DMS79 (cell line): ENCODE measurements at places on chromosomes 16 and 17.

GRCh38 chr16:77069929-77070328 is 121.1 kb upstream of the MON1B start:
- no peak for DNase-seq

DNA sequence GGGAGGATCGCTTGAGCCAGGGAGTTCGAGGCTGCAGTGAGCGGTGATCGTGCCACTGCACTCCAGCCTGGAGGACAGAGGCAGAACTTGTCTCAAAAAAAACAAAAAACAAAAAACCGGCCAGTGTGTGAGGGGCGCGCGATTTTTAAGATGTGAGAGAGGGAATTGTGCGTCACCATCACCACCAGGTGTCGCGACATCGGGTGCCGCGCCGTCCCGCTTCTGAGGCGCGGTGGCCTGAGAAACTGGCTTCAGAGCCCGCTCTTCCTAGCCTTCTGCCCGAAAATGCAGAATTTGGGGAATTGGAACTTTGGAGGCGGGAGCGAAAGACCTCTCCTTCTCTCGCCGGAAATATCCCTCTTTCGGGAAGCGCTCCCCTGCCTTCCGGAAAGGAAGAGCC is 524.8 kb downstream of the KCNJ18 start:
- DNase-seq: no peak

GRCh38 chr16:89119661-89120141 is 26.0 kb downstream of the ACSF3 start:
- no peak for DNase-seq

DNA sequence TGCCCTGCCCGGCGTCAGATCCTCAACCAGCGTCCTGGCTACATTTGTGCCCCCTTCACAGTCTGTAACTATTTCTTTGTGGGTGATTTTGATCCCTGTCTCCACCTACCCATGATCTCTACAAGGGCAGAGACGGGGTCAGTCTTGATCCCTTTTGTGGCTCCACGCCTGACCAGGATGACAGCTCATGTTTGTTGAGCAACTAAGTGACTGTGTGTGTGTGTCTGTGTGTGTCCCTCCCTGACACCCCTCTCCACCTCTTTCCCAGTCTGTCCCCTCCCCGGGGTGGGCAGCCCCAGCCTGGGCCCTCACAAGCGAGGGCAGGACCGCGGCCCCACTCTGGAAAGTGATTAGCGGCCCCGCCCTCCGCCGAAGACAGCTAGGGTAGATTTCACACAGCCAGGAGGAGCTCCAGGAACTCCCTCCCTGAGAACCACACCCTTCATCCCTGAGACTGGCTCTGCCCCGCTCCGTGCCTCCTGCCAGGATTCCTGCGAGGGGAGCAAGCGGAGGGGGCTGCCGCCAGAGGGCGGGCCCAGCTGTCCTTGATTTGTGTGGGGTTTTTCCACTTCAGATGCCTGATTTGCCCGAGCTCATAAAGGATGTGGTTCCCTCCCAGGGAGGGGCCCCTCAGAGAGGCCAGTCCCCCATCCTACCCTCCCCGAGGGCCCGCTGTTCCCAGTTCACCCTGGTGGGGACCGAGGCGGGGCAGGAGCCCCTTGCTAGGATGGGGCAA is 5.3 kb upstream of the HS3ST6 start:
- DNase-seq: no peak

- DNase-seq: no peak
Measured at GRCh38 chr17:58006560-58006923, 504 bp downstream of the SRSF1 start.

DNA sequence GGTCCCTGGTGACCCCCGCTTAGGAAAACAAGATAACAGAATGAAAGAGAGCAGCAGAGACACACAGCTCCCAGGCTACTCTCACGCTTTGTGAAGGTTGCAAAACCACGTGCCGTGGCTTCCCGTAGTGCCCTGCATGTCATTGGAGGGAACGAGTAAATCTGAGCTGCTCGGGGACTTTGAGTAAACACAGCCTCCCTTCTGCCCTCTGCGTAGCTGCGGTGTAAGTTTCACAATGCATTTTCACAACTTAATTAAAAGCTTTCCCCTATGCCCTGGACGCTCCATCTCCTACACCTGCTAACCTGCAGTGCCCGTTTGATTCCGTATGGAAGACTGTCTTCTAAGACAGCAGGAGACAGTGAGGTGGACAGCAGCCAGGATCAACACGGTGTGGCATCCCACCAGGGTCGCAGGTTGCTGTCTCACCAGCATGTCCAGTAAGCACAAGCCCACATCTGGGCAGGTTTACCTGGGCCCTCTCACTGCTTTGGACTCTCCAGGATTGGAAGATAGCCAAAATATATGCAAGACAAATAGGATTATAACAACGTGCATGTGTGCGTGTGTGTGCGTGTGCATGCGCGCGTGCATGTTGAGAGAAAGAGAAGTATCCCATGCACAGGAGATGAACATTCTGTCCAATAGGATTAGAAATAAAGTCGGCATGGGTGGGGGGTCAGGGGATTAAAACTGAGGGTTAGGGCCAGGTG is 116.4 kb upstream of the RCVRN start:
- DNase-seq: no peak

GRCh38 chr17:9760266-9760665 is 31.1 kb downstream of the DHRS7C start:
- no peak for DNase-seq

GRCh38 chr16:54582631-54583250 is 296.2 kb upstream of the IRX3 start:
- DNase-seq: no peak

GRCh38 chr16:47565454-47565853 is 104.3 kb downstream of the PHKB start:
- no peak for DNase-seq

DNA sequence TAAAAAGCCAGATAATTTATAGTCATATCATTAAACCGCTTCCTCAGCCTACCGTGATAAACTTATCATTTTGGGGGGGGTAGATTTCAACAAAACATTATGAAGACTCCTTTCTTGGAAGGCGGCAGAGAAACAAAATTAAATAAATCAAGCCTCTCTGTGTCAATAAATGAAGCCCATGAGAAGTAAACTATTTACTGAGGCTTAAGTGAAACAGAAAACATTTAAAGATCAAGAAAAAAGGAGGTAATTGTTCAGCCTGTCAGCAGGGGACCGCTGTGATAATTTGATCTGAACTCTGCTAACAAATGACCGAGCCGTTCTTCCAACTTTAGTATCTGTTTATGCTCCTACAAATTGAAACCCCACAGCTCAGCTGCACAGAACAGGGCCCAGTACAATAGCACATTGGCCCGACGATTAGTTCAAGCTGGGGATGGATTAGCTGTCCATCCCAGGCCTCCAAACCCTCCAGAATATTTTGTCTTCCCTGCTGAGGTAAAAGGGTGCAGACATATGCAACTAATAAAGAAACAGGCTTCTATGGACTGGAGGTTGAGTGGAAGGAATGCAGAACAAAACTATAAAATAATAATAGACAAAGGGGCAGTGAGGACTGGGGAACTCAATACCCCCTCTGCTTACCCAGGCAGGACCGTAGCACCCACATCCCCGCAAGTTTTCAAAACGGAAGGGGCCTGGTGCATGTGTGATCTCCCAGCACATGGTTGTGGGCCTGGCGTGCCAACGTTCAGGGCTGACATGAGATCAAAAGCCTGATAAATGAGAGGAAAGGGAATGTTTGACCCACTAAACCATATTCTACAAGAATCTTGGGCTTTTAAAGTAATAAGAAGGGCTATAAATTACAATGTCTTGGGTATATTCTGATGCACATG is 298.1 kb upstream of the IRX5 start:
- no peak for DNase-seq

- no peak for DNase-seq
Measured at GRCh38 chr17:17379197-17379991, 76.2 kb downstream of the NT5M start.

DNA sequence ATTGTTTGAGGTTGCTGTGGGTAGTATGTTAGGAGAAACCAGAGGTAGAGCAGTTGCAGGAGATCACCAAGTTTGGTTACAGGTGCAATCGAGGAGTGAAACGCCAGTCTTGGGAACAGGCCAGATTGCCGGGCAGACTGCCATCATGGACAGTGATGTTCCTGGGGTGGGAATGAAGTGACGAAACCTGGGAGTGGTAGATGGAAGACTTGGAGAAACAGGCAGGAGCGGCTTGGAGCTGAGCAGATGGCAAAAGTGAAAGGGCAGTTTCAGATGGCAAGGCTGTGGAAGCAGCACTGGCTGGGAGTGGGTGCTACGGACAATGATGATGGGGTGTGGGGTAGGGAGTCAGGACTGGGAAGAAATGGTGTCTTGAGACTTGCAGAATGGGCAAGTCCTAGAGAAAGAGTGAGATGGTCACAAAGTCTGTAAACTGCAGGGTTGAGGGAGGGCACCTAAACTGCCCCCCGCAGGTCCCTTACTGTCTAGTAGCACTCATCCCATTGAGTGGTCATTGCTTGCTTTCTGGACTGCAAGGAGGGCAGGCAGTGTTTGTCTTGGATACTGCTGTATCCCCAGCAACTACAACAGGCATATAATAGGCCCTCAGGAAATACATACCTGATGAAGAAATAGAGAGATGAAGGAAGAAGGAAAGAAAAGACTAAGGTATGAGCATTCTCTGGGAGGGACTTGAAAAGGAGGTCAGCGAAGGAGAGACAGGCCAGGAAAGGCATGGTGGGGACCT is 29.5 kb upstream of the ULK2 start:
- peak; percentile 7 for DNase-seq

DNA sequence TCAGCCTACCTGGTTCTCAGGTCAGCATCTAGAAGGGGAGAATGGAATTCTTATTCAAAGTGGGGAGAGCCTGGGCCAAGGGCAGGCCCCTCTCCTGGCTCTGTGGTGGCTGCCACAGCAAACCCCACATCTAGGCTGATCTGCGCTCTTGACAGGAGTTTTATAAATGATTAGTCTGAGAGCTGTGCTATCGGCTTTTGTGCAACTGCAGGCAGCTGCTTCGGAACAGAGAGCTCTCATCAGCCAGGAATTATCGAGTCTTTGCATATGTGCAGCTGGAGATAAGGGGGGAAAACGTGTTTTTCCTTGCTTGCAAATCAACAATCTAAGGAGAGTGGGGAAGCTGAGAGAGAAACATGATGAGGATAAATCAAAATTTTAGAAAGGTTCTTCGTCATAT is 91.7 kb downstream of the HS3ST3A1 start:
- DNase-seq: no peak

- no peak for DNase-seq
Measured at GRCh38 chr16:47424846-47425245, 36.0 kb downstream of the ITFG1 start.

DNA sequence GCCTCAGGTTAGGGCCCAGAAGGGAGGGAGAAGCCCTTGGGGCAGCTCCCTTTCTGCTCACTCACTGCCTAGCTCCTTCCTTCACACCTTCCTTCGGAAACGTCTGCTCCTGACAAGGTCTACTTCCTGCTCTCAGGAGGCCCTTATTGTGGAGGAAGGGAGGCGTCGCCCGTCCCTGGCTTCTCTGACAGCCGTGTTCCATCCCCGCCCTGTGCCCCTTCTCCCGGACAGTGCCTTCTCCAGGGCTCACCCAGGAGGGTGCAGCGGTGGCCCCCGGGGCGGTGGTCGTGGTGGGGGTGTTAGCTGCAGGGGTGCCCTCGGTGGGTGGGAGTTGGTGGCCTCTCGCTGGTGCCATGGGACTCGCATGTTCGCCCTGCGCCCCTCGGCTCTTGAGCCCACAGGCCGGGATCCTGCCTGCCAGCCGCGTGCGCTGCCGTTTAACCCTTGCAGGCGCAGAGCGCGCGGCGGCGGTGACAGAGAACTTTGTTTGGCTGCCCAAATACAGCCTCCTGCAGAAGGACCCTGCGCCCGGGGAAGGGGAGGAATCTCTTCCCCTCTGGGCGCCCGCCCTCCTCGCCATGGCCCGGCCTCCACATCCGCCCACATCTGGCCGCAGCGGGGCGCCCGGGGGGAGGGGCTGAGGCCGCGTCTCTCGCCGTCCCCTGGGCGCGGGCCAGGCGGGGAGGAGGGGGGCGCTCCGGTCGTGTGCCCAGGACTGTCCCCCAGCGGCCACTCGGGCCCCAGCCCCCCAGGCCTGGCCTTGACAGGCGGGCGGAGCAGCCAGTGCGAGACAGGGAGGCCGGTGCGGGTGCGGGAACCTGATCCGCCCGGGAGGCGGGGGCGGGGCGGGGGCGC is 231.9 kb downstream of the SEC14L1 start:
- peak; percentile 14 for DNase-seq

GRCh38 chr16:17371299-17371698 is 99.5 kb downstream of the XYLT1 start:
- no peak for DNase-seq

DNA sequence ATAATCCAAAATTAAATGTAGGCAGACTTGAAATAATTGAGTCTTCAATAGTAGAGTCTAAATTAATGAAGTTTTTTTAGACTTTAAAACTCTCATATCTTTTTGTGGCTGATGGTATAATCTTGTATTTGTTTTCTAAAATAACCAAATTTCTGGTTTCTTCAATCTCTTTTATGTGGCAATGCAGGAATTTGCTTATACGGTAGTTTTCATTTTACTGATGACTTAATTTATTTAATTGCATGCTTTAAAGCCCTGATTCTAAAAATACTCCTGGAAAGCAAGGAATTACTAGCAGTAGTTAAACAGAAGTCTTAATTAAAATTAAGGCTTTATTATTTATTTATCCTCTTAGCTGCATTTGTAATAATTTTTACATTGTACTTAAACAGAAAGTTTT is 15.4 kb downstream of the MRTFB start:
- no peak for DNase-seq

DNA sequence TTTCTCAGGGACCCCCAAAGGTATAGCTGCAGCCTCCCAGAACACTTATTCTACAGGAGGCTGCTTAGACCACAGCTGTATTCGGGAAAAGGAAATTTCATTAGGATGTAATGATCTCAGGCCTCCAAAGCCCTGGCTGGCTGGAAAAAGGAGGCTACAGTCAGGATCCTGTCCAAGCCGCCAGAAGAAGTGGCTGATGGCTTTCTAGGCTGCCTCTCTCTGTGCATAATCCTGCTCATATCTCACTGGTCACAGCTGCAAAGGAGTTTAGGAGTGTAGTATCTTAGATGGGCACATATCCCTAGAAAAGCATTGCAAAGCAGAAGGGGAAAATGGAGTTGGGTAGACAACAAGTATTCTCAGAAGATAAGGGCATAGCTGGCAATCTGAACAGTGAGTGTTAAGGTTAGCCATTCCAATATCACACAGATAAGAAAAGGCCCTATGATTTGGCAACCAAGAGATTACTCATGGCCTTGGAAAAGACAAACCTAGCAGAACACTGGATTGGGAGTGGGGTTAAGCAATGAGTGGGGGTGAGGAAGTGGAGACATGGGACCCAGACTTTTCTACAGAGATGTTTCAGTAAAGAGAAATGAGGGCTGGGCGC is 26.0 kb upstream of the PRKCA start:
- no peak for DNase-seq

DNA sequence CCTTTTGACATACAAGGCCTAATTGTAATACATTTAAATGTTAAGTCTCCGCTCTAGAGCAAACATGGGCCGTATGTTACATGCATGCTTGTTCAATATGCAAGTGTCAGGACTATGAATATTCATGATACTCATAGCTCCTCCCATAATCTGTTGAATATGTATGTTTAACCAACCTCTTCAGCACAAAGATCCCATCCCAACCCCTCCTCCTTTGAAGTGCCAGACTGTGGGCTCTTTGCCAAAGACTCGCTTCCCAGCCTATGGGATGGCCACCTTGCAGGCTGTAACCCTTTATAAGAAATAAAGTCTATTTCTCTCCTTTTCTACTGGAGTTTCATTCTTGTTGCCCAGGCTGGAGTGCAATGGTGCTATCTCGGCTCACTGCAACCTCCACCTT is 156.2 kb downstream of the ABCC12 start:
- DNase-seq: no peak
